Osteocyte (in vitro differentiated cells): ENCODE measurements at places on chromosomes 6 and 20.
A peak's percentile ranks its signal among the peaks of the same experiment; 100 is the strongest.

- no peak for DNase-seq
These were observed 817.5 kb upstream of the SLC35B3 start for GRCh38 chr6:9252799-9253198.

GRCh38 chr20:16317445-16318362 is 255.5 kb downstream of the KIF16B start:
- no peak for DNase-seq

- DNase-seq = peak; percentile 40
These were observed 20.2 kb upstream of the RREB1 start for GRCh38 chr6:7087491-7087979.

DNA sequence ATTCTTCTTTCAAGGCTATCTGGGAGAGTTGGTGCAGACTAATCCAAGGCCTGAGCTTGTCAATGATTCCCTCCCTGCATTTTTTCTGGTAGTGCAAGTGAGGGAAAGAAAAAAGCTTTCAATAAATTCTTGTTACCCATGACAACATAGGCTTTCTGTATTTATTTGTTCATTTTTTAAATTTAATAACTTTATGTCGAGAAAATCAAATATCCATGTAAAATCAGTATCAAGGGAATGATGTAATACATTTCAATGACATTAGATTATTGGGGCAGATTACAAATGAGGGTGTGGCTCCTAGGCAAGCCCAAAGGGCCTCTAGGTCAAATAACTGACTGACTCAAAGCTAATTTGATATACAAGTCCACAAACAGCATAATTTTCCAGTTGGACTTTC is 104.0 kb downstream of the GJA1 start:
- no peak for DNase-seq

GRCh38 chr6:168887621-168888020 is 366.0 kb downstream of the THBS2 start:
- no peak for DNase-seq

DNA sequence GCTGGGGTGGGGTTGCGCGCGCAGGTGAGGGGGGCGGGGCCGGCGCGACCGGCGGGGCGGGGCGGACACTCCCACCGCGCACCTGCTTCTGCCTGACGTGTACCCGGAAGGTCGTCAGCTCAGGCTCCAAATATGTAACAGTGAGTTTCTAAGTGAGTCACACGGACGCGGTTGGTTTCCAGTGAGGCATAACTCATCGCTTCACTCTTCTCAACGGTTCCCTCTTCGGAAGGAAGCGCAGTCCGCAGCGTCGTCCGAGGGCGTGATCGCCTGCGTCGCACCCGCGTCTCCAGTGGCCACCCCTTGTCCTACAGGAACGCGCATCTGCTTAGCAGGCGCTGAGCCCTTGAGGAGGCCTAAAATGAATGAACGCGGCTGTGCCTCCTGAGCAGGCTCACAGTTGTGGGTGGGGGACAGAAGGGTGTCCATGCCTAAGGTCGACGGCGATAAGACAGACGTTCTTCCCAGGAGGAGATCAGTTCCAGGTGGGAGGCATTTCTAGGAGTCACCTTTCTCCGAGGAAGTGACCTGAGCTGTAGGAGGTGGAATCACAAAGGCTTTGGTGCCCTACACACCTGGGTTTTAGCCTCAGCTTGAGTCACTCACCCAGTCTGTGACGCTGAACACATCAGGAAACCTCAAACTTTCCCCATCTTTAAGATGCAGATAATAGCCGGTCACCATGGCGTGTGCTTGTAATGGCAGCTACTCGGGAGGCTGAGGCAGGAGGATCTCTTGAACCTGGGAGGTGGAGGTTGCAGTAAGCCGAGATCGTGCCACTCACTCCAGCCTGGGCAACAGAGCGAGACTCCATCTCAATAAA is 50.9 kb upstream of the EZR start:
- DNase-seq = no peak

GRCh38 chr6:132598473-132598872 is 8.9 kb upstream of the TAAR5 start:
- no peak for DNase-seq

- no peak for DNase-seq
These were observed 54.5 kb downstream of the CLIC5 start for GRCh38 chr6:45961125-45961524.

- DNase-seq = no peak
These were observed 220.8 kb upstream of the MARCKS start for GRCh38 chr6:113636357-113636824.

DNA sequence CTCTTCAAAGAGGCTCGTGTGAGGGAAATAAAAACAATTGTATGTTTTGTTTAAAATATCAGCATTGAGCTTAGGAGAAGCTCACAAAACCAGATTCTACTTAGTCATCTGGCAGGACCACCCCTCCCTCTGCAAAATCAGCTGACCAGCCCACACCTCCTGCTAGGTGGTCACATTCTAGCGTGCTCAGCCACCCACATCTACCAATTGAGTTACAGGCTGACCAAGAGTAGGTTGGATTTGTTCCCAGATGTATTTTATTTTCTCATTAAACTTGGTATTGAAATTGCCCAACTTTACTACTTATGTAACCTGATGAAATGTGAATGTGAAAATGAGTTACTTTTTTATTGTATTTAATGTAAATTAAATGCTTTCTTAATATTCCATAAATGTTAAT is 56.2 kb downstream of the SLC22A2 start:
- DNase-seq = no peak

DNA sequence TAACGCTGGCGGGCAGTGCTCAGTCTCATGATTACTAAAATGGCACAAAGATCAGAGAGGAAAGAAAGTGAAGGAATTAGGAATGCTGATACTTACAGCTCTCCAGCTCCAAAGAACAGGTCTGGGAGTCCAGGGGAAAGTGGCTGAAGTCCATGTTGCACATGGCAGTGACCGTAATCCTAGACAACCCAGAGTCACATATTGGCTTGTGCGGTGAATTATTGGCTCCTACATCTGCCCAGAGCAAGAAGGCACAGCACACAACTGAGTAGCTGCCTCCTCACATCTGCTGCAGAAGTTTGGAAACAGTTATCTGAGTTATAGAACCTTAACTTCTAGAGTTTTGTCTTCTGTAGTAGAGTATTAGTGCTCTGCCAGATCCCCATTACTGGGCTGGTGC is 47.2 kb downstream of the GABRR2 start:
- peak; percentile 64 for DNase-seq

GRCh38 chr6:52511572-52512151 is 65.2 kb downstream of the TRAM2 start:
- no peak for DNase-seq

- no peak for DNase-seq
These were observed 4.6 kb downstream of the KCNK15 start for GRCh38 chr20:44750081-44750805.

- DNase-seq = no peak
These were observed 610.5 kb downstream of the HTR1B start for GRCh38 chr6:76852776-76853175.

GRCh38 chr6:9126878-9127560 is 691.7 kb upstream of the SLC35B3 start:
- DNase-seq = no peak

DNA sequence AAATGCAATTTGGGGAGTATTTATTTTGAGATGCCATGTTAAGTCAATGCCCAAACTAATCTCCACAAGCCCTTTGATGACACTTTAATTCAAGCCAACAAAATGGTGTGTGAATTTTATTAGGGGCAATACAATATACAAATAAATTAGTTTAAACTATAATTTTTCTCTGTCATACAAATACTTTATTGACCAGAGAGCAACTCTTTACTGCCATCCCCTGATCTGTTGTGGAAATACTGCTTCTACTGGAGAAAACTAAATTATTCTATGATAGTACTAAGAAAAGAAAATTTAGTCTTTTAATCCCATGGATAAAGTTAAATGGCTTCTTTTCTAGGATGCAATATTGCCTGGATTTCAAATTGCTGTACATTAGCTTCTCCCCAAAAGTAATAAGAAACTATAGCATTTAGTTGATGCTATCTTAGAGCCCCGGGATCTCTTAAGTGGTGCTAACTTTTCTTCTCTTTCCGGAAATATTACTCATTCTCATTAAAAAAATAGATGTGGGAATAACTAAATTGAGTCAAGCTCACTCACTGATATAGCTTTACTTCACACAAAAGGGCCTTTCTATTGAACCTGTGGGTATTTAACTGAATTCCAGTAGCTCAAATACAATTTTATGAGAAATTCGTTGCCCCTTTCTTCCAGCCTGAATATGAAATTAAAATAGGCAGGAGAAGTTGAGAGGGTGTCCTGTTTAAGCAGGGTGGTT is 49.2 kb downstream of the SMPDL3A start:
- DNase-seq = no peak

- no peak for DNase-seq
These were observed 60.3 kb downstream of the RNF217 start for GRCh38 chr6:125022391-125022989.

DNA sequence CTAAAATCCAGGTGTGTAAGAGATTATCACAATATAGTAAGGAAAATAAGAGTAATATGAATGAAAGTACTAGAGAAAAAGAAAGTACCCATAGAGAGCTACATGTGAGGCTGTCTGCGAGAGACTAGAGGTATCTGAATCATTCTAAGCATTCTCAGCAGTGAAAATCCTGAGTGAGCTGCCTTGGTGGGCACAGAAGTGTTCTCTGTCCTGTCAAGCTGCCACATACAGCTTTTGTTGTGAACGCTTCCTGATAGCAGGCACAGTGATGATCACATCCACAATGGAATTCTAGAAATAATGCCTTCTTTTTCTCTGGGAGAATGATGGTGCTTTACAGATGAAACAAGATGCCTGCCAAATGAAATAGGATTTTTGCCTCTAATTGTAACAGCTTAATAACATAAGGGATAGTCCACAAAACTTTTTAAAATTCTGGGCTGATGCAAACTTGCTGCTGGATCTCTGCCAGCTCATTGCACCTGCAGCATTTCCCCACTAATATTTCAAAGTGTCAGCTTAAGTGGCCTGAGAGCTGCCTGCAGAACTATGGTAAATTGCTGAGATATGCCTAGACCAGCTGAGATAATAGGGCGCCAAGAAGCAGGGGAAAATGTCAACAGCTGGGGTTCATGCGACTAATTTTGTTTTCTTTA is 620.5 kb downstream of the DOK5 start:
- DNase-seq = no peak

GRCh38 chr20:44526129-44526528 is 4.3 kb upstream of the SERINC3 start:
- DNase-seq = no peak

DNA sequence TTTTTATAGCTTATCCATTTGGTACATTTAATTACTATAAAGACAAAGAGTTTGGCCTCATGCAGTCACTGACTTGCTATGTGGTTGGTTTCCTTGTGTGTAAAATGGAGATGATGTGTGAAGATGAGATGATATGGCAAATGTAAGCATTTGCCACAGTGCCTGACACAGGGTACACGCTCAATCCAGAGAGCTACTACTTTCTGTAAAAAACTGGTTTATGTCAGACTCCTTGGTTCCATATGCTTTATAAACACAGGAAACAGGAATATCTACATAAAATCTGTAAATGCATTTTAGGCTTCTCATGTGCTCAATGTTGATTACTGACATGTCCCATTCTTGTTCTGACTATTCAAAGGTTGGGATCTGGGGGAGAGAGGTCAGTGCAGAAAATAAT is 10.4 kb downstream of the HIVEP1 start:
- DNase-seq = no peak
